NCI-H226 (cell line): ENCODE measurements at places on chromosomes 2 and 18.

DNA sequence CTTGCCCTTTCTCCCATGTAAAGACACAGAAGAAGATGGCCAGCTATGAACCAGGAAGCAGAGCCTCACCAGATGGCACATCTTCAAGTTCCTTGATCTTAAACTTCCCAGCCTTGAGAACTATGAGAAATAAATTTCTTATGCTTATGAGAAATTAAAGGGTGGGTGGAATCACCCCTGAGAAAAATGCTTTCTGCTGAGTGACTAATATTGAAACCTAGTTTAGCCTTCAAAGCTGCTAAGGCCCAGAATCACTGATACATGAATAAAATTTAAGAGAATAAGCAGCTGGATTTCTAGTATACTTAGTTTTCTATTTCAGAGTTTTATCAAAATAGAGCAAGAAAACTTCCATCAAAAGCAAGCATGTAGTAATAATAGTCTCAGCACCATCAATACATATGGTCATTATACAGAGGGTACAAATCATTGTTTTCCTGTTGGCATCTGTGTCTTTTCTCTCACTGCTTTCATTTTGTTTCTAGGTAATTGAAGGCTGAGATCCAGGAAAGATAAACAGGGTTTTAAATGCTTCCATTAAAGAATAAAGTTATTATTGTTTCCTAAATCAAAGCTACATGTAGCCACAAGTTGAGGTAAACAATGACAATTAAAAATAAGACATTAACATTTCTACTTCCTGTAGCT, 53.3 kb upstream of the COL5A2 start:
- DNase-seq = no peak

DNA sequence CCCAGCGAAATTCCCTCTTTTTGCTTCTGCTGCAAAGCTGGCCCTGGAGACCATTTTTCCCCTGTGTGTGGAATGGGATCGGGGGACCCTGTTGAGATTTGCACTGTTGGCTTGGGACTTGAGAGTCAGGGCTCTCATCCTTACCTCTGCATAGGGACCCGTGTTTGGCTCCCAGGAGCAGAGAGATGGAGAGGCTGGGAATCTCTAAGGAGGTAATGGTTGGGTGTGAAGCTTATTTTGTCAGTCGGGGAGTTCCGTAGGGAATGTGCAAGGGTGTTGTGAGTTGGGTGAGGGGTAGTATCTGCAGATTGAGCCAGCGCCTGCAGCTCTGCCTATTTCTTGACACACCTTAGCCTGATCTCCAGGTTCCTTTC, 4.5 kb downstream of the GATA6 start:
- DNase-seq = no peak

- no peak for DNase-seq
These were observed 75.9 kb upstream of the DYNAP start for GRCh38 chr18:54515149-54515548.

- DNase-seq = peak; percentile 68
These were observed 35.7 kb downstream of the CDC42EP3 start for GRCh38 chr2:37635504-37636380.

GRCh38 chr2:223460774-223461211, 141.4 kb downstream of the SCG2 start:
- DNase-seq = peak; percentile 67

DNA sequence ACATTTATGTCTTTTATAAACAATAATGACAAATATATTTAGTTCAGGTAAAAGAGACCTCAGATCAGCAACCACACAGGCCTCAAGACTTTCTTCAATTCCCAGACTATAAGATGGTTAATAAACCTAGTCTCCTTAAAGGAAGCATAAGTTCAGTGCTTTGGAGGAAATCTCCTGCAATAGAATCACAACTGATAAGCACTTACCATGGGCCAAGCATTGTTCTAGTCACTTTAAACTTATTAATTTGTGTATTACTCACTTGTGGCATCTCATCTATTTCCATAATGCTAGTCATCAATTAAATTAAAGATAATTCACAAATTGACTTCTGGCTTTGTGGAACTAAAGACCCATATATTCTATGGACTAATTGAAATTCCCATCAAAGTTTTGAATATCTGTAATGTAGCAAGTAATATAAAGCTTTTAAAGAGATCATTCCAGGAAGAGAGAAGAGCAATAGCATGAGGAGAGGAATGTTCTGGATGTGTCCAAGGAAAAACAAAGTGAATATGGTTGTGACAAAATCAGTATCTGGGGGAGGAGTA, 42.2 kb downstream of the COL3A1 start:
- DNase-seq = no peak

GRCh38 chr2:163364736-163365135, 371.1 kb downstream of the FIGN start:
- peak; percentile 65 for DNase-seq

DNA sequence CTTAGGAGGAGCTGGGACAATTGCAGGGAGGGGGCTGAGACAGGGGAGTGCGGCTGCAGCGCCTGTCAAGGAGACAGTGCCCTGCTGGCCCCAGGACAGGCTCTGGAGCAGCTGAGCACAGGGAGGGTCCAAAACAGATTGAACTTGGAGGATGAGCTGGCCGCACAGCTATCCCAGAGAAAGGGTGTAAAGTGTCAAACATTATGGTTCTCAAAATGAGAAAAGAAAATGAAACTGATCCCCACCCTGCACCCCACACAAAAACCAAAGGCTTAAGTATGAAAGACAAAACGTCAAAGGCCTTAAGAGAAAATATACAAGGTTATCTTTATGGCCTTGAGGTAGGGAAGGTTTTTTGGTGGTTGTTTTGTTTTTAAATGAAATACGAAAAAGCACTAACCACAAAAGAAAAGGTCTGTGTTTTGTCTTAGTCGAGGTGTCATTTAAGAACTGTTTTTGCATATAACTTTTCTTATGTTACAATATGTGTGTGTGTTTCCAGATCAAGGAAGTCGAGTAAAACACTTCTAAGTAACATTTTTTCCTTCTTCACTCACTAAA, 111.8 kb downstream of the HDAC4 start:
- no peak for DNase-seq

DNA sequence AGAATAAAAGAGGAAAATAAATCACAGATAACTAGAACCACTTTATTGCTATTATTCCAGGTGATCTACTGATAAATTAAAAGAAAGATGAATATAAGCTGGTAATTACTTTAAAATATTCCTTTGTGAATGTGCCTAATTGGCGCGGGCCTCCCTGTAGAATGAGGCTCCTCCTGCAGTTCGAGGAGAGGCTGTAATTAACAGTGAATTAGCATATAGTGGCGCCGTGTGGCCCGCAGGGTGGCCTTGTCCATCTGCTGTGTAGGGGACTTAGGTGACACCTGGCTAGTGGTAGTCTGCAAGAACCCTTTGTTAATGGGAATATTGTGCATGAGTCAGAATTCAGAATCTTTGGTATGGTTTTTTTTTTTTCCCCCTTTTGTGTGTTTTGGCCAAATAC, 119.8 kb downstream of the AGAP1 start:
- DNase-seq = no peak

DNA sequence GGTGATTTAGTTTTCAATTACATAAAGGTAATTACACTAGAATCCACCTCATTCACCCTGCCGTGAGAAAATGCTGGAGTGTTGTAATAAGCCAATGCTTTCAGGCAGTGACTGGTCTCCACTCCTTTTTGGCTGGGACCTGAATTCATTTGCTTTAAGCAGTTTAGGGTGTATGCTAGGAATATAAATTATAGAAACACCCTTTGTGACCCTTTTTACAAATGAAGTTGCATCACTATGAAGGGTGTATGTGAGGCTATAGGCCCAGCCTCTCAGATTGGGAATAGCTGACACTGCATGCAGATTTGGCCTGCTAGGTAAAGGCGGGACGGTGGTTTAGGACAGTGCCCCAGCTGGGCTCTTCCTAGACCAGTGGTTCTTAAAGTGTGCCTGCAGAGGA, 50.8 kb upstream of the NFE2L2 start:
- DNase-seq = no peak

GRCh38 chr2:62998949-62999348, 51.7 kb upstream of the OTX1 start:
- DNase-seq = peak; percentile 60

GRCh38 chr2:50597206-50597605, 434.7 kb downstream of the NRXN1 start:
- DNase-seq = no peak

GRCh38 chr2:9594366-9595054, 36.3 kb downstream of the YWHAQ start:
- peak; percentile 74 for DNase-seq

DNA sequence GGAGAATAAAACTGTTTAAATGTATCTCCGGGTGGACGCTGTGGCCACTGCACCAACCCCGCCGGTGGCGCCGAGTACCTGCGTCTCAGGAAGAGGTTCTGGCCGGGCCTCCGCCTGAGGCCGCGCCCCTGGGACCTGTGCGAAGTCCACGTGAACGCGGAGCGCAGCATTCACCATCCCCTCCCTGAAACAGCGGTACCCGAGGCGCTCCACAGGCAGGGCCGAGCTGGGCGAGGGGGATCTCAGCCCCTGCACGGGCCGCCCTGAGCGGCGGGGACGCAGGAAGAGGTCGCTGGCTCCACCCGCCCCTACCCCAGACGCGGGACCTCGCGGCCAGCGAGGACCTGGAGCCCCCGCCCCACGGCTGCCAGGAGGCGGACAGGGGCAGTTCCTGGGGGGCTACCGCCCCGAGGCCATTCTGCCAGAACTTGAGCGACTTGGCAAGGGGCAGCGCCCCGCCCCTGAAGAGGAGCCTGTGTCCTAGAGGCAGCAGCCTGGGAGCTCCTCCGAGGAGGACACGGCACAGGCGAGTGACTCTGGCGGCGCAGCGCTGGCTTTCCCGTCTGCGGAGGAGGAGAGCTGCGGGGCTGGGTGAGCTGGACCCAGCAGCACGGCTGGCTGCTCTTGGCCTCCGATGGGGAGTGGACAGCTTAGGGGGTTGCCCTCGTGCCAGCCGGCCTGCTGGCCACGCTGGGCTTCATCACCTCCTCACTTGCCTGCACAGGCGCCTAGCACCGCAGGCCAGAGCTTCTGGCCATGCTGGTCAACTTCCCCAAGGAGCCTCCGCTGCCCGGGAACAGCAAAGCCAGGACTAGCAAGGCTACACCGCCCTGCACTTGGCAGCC, 9.7 kb upstream of the TEKT4 start:
- no peak for DNase-seq

GRCh38 chr2:224517963-224518362, 67.2 kb downstream of the CUL3 start:
- DNase-seq = no peak

GRCh38 chr2:125070726-125071505, 1045.8 kb downstream of the CNTNAP5 start:
- no peak for DNase-seq

GRCh38 chr2:144015036-144015435, 504.9 kb downstream of the ZEB2 start:
- no peak for DNase-seq

GRCh38 chr2:120566331-120567035, 169.2 kb upstream of the GLI2 start:
- no peak for DNase-seq

GRCh38 chr2:50974940-50975339, 57.0 kb downstream of the NRXN1 start:
- DNase-seq = no peak

- peak; percentile 78 for DNase-seq
These were observed 5.9 kb downstream of the CCDC121 start for GRCh38 chr2:27622921-27623384.

- DNase-seq = no peak
These were observed 71.5 kb upstream of the PSME4 start for GRCh38 chr2:54042341-54042740.

- no peak for DNase-seq
These were observed 96.3 kb downstream of the SH3RF3 start for GRCh38 chr2:109225170-109225782.

DNA sequence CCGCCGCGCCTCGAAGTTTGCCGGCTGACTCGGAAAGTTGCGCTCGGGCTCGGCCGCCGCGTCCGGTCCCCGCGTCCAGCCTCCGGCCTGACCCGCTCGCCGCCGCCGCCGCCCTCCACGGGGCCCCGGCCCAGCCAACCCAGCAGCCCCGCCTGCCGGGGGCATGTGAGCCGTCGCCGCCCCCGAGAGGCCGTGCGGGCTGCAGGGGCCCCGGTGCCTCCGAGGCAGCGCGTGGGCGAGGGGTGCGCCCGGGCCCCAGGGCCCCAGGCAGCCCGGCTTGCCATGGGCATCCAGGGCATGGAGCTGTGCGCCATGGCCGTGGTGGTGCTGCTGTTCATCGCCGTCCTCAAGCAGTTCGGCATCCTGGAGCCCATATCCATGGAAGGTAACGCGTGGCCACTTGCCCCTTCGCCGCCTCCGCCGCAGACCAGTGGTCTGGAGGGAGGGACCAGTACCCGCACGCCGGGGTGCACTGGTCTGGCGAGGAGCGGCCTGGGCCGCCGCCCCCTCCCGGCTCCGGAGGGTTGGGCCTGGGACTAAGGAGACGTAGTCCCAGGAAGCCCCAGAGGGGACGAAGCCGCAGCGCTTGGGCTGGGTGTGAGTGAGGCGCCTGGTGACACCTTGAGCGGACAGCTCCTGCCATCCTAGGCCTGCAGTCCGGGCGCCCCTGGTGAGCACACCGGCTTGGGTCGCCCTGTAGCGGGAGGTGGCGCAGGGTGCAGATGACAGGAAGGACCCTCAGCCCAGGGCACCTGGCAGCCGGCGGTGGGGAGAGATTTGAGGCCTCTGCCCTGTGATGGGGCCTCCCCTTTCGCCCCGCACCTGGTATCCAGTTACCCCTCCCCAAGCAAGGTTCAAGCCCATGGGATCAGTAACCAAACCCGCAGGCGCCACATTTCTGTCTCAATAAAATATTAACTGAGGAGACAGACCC, 49.9 kb downstream of the KCNIP3 start:
- DNase-seq = no peak

DNA sequence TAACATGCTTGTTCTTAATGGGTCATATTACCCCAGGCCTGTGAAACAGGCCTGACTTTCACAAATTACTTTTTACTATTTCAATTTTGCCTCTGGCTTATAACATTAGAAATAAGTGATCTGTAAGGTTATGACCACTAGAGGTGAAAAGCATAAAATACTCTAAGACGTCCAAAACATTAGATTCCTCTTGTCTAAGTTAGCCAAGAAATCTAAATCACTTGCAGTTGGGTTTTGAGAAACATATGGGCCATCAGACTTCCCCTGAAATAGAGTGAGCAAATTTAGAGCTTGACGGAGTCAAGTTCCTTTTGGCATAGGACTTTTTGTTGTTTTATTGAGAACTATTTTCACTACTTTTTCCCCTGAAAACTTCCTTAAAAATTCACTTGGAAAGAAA, 32.7 kb upstream of the RIT2 start:
- DNase-seq = no peak

- no peak for DNase-seq
These were observed 81.4 kb downstream of the CELF4 start for GRCh38 chr18:37483984-37484819.

- DNase-seq = no peak
These were observed 201.9 kb upstream of the APCDD1 start for GRCh38 chr18:10252494-10252893.
